D721Med (cell line): ENCODE measurements at places on chromosomes 1 and 21.

DNA sequence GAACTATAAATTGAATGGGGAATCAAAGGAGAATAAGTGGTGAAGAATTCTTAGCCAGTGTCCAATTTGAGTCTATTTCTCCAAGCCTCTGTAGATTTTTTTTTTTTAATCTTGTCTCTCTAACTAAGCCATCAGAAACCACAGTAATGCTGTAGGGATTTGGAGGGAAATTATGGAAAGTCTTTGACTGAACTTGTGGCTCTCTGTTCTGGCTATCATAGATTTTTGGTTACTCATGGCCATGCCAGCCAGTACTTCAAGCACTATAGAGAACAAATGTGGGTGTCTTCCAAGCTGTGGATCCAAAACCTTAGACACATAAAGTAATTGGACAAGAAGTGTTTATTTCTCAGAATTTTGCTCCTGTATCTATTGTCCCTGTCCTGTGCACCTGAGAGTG, 147.9 kb downstream of the LRRC40 start:
- no peak for DNase-seq

DNA sequence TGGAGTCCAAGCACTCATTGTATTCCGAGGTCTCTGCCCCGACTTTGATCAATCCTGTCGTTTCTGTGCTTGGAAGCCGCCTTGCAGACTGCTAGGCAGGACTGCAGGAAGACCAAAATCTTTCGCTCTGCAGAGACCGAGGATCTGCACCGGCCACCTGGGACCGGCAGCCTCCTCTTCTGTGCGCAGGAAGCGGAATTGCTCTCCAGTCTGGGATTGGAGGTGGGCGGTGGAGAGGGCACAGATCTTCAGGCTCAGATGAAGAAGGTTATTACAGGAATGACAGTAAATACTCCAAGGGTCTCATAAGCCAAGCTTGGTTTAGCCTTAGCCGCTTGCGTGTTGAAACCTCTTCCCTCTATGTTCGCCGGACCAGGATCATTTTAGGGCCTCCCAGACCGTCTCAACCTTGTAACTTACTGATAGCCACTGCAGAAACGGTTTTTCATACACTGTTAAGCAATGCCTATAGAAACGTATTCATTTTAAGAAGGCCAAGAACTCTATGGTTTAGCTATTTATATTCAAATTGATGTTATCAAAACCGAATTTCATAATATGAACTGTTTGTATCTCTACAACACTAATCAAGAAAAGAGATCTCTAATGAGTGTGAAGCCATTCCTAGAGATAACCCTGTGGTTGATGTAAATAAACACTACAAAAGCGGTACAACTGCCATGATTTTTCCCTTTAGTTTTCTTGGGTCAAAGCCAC, 1.1 kb downstream of the MIA3 start:
- DNase-seq: no peak

- DNase-seq: no peak
Measured at GRCh38 chr1:106120789-106121188, 935.7 kb upstream of the PRMT6 start.

GRCh38 chr1:36752891-36753361, 270.2 kb upstream of the CSF3R start:
- no peak for DNase-seq

DNA sequence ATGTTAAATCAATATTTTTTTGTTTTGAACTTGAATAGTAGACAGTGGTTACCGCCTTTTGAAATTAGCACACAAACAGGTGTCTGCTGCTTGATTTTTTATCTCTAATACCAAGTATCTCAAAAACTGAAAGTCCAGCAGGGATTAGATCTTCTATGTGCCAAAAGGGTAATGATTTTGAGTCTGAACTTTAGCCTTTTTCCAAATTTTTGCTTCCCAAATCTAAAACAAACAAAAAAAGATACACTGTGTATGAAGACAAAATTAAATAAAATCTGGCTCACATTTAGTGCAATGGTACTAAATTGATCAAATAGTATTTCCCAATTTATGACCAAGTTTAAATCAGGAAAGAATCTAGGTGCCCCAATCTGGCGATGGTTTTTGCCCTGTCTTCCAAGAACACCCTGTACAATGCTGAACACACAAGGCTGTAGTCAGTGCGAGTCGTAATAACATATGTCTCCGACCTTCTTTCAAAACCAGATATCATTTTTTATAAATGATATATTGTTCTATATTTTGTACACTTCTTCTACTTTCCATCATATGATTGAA, 40.5 kb downstream of the PLPPR4 start:
- DNase-seq: no peak

DNA sequence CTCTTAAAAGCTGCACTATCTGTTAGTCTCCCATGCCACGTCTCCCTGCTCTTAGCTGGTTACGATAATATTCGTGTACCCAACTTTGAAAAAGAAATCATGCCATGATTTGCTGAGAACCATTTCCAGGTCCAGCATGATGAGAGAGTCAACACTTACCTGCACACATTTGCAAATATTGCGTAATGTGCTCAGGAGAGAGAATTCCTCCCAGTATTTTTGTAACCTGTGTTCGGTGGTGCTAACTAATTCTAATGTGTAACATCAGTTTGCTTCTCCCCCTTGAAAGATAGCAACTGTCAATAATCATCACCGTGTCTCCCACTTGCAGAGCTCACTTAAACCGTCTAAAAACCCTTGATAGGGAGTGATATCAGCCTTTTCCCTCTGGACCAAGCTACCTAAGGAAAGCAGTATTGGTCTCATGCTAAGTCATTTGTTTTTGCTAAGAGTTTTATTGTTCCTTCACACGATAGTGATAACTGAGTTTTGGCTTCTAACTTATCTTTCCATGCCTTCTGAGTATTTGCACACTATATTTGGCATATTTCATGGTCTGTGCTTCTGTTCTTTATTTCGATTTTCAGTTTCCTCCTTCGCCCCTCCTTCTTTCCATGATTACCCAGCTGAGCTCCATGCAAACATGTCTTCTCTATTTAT, 61.1 kb upstream of the IRF2BP2 start:
- DNase-seq: no peak

DNA sequence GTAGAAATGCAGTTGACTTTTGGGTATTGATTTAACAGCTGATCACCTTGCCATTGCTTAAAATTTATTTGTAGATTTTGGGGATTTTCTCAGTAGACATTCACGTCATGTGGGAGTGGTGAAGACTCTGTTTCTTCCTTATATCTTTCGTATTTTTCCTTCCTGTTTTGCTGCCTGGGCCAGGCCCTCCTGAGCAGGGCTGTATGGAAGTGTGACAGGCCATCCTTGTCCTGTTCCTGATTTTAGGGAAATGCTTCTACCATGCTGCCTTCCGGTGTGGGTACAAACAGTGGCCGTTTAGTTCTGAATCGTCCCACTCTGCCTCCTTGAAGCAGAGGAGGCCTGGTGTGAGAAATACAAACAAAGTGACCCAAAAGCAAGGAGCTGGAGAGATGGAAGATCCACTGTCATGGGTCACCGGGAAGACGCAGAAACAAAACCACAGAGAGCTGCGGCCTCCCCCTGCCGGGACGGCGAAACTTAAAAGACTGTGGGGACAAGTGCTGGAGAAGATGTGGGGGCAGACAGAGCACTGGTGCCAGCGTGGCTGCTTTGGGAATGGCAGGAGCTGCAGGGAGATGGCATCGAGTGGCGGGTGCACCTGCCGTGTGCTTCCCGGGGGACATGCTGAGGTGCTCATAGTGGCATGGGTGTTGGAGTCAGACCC, 7.6 kb downstream of the AGPAT3 start:
- DNase-seq: no peak

DNA sequence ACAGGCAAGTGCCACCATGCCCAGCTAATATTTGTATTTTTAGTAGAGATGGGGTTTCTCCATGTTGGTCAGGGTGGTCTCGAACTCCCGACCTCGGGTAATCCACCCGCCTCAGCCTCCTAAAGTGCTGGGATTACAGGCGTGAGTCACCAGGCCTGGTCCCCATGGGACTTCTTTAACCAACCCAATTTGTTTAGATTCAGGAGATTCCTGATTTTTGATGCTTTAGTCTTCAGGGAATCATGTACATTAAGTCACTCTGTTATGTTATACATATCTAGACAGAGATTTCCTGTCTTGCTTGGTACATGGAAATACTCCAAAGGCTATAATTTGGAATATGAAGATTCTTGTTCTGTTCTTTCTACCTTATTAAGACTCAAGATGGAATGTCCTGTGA, 202.4 kb upstream of the L1TD1 start:
- DNase-seq: no peak

DNA sequence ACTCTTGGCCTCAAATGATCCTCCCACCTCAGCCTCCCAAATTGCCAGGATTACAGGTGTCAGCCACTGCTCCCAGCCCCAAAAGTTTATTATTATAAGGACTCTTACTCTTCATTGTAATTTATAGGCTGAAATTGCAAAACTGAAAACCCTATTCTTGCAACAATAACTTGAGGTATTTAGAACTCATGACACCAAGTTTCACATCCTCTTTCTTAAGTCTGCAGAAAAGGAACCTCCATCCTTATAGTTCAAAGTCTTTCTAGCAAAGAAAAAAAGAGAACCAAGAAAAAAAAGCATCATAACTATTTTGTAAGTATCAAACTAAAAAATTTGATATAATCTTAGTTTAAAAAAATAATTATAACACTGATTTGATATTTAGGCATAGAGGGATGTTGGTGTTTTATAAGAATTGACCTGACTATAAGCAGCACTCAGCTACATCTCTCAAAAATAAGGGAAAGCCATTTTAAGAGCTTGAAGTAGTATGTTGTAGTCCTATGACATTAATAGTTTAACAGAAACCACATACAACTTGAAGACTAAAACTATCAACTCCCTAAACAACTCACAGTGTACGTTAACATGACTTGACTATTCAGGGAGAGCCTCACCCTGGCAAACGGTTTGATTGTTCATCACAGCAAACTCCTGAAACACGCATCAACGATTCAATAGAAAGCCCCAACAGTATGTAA, 122.4 kb downstream of the AKT3 start:
- DNase-seq: no peak

GRCh38 chr1:85153149-85153891, 47.5 kb downstream of the SYDE2 start:
- no peak for DNase-seq
